ENCODE measurements at places on chromosomes 1 and 21. TPM values are rescaled to one million over a fixed set of nuclear protein-coding genes. Genes with fewer than 3 reads are reported as not detected.
A peak's percentile ranks its signal among the peaks of the same experiment; 100 is the strongest.

GSTM1 gene
- not detected for polyA plus RNA-seq

LEMD1 gene
- not detected for polyA plus RNA-seq

PALMD gene
- polyA plus RNA-seq = 103 TPM

LCE1A gene
- not detected for polyA plus RNA-seq

GBP6 gene
- polyA plus RNA-seq = not detected

VWA1 gene
- 39.3 TPM for polyA plus RNA-seq

KIF21B gene
- 1.3 TPM for polyA plus RNA-seq

CNKSR1 gene
- polyA plus RNA-seq = 3.6 TPM

SHE gene
- 10.3 TPM for polyA plus RNA-seq

- no peak for DNase-seq
Measured at GRCh38 chr1:111873460-111874030, 115.9 kb downstream of the KCND3 start.

GRCh38 chr1:235866205-235866912 is at the start of gene LYST:
Gene LYST, minus strand, starts transcription at chr1:235866906. Its CDS starts 36,489 bp downstream, at chr1:235830417.
- DNase-seq = peak; percentile 75

DNA sequence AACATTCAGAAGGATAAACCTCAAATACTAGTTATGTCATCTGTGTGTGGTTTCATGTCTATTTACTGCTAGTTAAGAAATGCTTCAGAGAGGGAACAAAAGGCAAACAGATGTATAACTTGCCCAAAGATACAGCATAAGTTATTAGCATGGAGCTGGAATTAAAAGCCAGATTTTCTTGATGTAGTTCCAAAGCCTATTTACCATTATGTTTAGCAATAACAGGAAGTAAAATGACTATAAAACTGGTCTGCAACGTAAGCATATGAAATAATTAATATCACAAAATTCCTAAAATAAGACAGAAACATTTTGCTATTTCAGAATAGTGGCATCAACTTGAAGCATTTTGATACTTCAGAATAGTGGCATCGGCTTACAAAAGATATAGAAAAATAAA is 1232.8 kb downstream of the NCAM2 start:
- DNase-seq = no peak

DNA sequence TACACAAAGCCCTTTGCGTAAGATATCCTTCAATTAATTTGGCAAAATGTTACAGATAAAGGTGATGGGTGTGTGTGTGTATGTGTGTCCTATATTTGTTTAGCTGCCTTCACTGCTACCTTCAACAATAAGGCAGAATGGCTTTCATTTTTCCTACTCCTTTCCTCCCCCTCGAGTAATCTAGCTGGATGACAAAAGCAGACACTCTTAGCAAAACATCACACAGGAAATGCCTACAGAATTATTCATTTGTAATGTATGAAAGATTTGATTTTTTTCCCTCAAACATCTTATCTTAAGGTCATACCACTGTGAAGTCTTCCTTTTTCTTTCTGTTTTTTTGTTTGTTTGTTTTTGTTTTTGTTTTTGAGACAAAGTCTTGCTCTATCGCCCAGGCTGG is 10.6 kb downstream of the PTPN22 start:
- DNase-seq = peak; percentile 63

DNA sequence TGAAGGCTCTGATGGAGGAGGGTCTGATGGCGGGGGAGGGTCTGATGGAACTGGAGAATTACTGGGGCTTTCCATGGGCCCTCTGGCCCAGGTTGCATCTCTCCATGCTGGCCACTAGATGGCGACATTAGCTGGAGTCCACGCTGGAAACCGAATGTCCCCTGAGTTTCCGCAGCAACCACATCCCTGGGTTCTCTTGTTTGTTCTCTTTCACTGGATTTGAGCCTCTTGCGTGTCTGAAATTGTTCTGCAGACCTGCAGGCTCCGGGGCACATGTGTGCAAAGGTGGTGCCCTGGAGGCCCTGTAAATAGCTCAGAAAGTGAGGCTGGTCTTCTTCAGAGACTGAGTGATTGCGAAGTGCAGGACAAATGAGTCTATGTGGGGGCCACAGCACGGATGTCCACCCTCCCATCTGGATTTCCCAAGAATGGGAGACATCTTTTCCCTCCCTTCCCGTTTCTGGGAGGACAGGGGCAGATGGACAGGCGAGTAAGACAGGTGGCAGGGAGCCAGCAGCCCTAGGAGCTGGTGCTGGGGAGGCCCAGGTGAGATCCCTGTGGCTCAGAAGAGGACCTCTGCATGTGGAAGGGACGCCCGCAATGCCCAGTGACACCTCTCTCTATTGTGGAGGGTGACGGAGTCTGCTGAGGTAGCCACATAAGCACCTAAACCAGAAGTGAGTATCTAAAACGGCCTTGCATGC is 73.2 kb upstream of the ABCG1 start:
- peak; percentile 79 for DNase-seq

DNA sequence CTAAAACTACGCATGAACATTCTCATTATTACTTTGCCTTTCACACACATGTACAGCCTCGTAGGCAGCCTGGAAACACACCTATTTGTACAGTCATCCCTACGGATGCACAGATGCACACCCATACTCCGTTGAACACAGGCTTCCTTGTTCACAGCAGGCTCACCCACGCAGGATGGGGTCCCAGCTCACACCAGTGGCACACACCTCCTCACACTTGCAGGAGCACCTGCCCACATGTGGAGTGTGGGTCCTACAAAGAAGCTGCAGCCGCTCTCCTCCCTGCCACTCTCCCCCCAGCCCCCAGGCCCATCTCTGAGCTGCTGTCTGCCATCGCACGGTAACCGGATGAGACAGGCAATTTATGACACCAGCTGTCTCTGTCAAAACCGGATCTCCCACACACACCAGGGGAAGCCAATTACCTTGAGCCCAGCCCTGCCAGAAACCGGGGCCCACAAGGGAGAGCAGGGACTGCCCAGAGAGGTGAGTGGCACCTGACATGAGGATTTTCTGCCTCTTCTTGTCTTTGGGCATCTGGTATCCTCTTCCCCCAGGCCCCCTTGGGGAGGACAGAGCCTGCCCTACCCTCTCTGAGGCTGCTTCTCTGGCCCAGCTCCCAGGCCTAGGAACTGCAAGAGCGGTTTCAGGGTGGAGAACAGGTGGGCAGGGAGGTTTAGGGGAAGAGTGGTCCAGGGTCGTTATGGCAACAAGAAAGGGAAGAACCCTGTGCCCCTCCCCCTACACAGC is 175.4 kb downstream of the IGSF21 start:
- no peak for DNase-seq

GRCh38 chr1:61268546-61269240 is 186.3 kb downstream of the NFIA start:
- no peak for DNase-seq

- DNase-seq = no peak
Measured at GRCh38 chr1:33814166-33814565, 49.7 kb upstream of the HMGB4 start.

DNA sequence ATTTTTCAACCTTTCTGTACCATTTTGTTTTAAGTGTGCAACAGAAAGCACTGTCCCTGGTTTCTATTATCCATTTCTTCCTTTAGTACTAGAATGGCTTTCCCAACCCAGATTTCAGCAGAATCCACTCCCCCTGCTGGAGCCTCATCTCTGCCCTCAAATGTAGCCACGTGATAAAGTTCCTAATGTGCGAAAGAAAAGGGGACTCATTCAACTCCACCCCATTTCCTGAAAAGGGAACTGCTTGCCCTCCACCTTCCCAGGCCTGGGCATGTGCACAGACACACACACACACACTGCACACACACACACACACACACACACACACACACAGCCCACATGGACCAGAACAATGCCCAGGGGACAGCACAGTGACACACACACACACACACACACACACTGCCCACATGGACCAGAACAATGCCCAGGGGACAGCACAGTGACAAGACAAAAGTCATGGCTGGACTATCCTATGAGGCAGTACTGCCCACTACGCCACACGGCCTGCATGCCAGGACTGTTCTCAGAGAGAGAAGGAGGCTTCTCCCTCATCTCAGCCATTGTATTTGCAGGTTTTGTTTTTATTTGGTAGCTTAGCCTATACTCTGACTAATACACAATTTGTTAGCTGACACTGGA is 33.2 kb downstream of the PACC1 start:
- DNase-seq = no peak

DNA sequence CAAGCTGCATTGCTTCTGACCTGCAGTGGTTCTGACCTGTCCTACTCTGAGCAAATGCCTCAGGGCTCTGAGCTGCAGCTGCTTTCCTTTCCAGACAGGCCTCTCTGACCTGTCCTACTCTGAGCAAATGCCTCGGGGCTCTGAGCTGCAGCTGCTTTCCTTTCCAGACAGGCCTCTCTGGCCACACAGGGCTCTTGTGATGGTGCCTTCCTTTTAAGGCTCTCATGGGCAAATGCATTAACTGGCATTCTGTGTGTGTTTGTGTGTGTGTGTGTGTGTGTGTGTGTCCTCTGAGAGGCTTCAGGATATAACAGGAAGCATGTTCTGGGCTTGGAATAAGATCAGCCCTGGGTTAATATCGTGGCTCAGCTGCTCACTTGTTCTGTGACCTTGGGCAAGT is 131.3 kb downstream of the NTPCR start:
- DNase-seq = no peak

GRCh38 chr1:85330214-85330631 is 53.8 kb upstream of the BCL10 start:
- peak; percentile 93 for DNase-seq

GRCh38 chr1:21868941-21869454 is 56.9 kb downstream of the LDLRAD2 start:
- DNase-seq = no peak

- DNase-seq = peak; percentile 37
Measured at GRCh38 chr21:27382404-27382803, 415.5 kb upstream of the ADAMTS5 start.

- DNase-seq = peak; percentile 97
Measured at GRCh38 chr1:27154991-27155781, at the start of gene SLC9A1. Gene SLC9A1, minus strand, starts transcription at chr1:27155125. Its CDS starts 791 bp downstream, at chr1:27154334.

Measured in muscle of back (tissue), 13 donors.